ENCODE measurements at places on chromosomes 3 and 15.

DNA sequence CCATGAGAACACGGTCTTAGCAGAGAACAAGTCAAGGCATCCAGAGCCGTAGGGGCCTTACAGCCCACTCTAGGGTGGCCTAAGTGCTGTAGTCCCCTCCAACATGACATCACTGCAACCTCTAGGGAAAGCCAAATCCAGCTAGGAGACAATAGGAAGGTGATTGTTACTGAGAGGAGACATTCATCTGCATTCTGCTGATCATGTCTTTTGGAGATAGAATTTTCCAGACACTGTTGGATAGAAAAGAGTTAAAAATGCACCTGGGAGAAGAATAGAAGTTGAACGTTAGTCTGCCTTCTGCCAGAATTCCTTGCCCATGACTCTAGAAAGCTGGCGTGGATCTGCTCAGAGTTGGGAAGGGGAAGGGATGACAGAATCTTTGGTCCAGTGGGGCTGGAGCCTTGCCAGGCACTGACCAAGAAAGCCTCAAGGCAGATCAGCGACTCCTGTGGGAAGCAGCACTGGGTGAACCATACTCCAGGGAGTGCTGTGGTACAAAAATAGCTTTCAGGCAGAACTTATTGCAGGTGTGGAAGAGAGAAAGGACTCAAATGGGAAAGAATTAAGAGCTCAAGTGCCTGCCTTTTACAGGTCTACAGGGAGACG, 44.8 kb upstream of the RAF1 start:
- no peak for DNase-seq

GRCh38 chr15:90982135-90982534, 12.2 kb downstream of the PRC1 start:
- DNase-seq = no peak

GRCh38 chr3:44033123-44033522, 208.6 kb upstream of the TOPAZ1 start:
- no peak for DNase-seq

DNA sequence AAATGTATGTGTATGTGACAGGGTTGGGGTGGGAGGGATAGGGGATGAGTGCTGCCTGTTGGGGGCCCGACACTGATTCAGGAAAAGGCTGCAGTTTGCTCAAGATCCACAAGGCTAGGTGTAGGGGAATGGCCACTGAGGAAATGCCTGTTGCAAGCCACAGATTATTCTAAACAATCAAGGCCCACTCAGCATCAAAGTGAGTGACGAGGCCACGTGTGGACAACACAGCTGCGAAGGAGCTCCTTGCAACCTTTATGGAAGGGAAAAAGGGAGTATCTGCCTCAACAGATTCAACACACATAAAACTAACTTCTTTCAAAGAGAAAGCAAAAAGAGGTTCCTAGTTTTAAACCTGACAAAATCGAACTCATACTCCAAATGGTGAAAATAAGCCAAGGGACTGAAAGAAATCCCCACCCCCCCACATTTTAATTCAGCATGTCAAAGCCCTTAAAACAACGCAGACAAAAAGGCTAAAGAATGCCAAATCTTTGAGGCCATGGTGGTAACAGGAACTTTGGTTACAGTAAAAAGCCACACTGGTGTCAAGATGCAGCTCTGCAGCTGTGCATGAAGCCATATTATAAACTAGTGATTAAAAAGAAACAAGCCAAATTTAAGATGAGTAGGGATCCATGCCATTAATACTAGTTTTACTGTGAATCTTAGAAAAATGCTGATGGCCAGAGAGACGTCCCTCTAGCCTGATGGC, 3.6 kb downstream of the POLG start:
- no peak for DNase-seq

DNA sequence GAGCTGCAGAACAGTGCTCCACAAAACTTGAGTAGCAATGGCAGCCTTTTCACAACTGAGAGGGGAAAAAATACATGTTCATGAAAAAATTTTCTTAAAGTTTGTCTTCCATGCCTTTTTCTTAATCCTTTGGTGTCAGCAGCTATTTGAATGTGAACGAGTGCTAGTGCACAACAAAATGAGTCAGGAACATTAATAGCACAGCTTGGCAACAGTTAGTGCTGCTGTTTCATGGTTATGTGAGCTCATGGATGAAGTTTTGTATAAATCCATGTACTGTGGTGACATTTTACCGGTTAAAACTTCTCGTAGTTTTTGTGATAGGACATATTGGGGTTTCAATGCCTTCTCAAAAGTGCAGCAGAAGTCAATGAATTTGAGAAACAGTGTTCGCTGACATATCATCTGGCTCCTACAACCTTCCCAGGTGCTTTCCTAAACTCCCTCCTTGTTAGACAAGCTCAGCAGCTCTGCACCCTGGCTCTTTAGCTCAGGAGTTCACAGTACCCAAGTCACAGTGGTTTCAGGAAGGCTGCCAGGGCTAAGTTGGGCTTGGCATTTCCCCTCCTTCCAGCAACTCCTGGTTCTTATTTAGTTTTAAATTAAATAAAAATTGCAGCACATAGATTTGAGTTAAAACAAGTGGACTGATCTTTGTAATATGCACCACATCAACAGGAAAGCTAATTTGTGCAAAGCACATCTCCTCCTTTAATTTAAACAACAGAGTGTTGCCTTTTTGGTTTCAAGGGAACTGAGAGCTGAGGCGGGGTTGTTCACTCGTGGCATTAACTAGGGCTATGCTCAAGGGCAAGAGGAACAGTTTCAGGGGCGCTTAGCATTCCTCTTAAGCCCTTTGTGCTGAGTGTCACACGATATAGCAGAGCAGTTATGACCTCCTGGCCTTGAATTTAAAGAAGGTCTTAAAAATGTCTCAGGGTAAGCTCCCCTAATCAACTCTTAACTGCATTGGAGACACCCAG, 362.8 kb downstream of the CHST2 start:
- DNase-seq = no peak

GRCh38 chr3:57164217-57164656, 916 bp downstream of the IL17RD start:
- DNase-seq = no peak

GRCh38 chr3:53137835-53138446, 7.7 kb upstream of the RFT1 start:
- DNase-seq = no peak

DNA sequence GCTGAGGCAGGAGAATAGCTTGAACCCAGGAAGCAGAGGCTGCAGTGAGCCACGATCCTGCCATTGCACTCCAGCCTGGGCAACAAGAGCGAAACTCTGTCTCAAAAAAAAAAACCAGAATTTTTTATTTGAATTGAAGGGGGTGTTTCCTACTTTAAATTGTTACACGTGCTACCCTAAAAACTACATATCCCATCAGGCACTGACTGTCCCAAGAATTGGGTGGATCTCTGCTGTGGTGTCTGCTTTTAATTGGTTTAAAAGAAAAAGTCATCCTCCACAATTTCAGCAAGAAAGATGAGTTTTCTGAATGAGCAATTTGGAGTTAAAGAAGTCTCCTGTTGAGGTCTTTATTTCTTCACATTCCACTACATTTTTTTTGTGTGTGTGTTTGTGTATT, 2.1 kb downstream of the PDIA3 start:
- DNase-seq = no peak

All from NCI-H460 (cell line).